Hematopoietic multipotent progenitor cell (in vitro differentiated cells): ENCODE measurements at places on chromosomes 1 and 21. TPM values are rescaled to one million over a fixed set of nuclear protein-coding genes. Genes with fewer than 3 reads are reported as not detected.
A peak's percentile ranks its signal among the peaks of the same experiment; 100 is the strongest.

Gene PGLYRP3
- total RNA-seq = not detected

Gene COQ8A
- total RNA-seq = 118 TPM

Gene SASS6
- 1.3 TPM for total RNA-seq

Gene LMX1A
- not detected for total RNA-seq

Gene B3GALT2
- total RNA-seq = not detected

Gene CNKSR1
- 5.9 TPM for total RNA-seq

Gene MAP3K7CL
- total RNA-seq = 4.3 TPM

Gene OPRD1
- not detected for total RNA-seq

Gene SVBP
- total RNA-seq = 7.0 TPM

Gene FHL3
- total RNA-seq = 63.0 TPM

GRCh38 chr1:159831412-159832141, 4.9 kb downstream of the SLAMF8 start:
- DNase-seq = no peak

- DNase-seq = no peak
These were observed 331.9 kb downstream of the AJAP1 start for GRCh38 chr1:4986306-4986705.

DNA sequence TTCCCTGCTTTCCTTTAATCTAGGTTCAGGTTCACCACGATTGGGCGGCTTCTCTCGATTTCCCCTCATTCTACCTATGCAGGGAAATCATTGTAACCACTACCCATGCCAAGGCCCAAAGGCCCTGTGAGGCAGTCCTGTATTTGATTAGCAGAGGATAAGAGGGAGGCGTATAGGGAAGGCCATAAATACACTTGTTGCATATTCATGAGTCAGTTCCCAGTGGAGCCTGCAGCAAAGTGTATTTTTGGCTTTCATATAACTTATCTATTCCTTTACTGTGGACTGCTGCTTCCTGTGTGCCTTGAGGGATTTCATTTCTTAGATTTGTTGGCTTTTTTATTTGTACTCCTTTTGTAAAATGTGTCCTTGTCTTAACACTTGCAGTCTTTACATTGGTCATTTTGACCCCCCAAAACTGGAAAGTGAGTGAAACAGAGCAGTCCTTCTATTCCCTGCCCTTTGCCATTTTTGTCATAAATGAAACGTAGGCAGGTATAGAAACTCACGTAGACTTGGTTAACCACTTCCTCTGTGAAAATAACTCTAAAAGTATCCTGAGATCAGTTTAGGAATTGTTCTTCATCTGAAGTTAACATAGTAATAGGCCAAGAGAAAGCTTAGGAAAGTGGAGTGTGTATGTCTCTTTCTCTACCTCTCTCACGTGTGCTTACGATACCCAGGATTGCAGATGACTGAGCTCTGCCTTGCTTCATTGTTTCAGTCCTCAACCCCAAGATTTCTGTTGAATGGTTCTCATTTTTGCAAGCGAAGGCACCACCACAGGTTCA, 19.6 kb upstream of the KCNQ4 start:
- DNase-seq = no peak

GRCh38 chr1:65688215-65688566, 104.5 kb upstream of the PDE4B start:
- DNase-seq = no peak

GRCh38 chr1:32413507-32414185, 19.4 kb upstream of the BSDC1 start:
- DNase-seq = peak; percentile 64

- DNase-seq = no peak
These were observed 436.7 kb upstream of the TMPRSS15 start for GRCh38 chr21:18840239-18840638.

- no peak for DNase-seq
These were observed at the start of gene PAQR6 for GRCh38 chr1:156247460-156248322. Gene PAQR6 (minus strand): TSS chr1:156248056. CDS start chr1:156246731, 1,325 bp downstream.

DNA sequence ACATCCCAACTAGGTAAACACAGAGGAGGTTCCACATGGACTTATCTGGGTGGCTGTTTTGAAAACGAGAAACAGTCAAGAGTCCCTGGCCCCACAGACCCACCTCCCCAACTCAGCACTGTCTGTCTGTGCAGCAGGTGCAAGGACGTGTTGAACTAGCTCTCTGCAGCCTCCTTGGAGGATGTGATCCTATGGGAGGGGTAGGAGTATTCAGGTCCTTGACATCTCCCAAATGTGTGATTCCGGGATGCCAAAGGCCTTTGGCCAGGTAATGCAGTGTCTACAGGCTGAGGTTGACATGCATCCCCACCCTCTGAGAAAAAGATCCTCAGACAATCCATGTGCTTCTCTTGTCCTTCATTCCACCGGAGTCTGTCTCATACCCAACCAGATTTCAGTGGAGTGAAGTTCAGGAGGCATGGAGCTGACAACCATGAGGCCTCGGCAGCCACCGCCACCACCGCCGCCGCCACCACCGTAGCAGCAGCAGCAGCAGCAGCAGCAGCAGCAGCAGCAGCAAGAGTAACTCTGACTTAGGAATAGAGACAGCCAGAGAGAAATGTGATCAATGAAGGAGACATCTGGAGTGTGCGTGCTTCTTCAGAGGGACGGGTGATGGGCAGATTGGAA, 151.6 kb upstream of the CAMK1G start:
- no peak for DNase-seq

DNA sequence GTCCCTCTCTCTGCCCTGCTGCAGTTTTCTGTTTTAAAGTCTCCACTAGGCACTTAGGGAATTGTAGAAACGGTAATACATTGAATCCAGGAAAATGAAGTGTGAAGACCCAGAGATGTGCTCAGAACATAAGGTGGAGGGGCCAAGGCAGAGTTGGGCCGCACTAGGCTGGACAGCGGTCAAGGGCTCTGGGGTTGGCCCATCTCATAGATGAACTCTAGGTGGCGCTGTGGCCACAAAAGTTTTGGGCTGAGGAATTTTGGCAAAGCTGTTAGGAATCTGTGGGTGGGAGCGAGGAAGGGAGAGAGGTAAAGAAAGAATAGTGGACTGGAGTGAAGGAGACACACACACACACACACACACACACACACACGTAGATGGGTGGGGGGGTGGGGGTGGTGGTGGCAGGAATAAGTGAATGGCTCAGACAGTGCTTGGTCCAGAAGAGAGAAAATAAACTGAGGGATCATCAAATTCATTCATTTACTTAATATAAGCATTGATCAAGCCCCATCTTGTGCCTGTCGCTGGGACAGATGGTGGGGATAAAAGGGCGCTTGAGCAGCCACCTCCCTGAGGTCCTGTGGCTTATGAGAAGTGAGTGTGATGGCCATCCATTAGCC, 258.5 kb downstream of the TRABD2B start:
- DNase-seq = no peak

- peak; percentile 38 for DNase-seq
These were observed 90.8 kb downstream of the ZP4 start for GRCh38 chr1:237799762-237800474.

- no peak for DNase-seq
These were observed 16.6 kb upstream of the EXOSC10 start for GRCh38 chr1:11116318-11116717.

GRCh38 chr1:116735246-116735645, 19.0 kb upstream of the CD2 start:
- no peak for DNase-seq

GRCh38 chr1:108316545-108316944, 72.7 kb upstream of the NBPF4 start:
- no peak for DNase-seq

GRCh38 chr1:216457356-216457755, 34.1 kb upstream of the USH2A start:
- DNase-seq = no peak

GRCh38 chr1:226382030-226382429, 25.9 kb downstream of the PARP1 start:
- DNase-seq = no peak

DNA sequence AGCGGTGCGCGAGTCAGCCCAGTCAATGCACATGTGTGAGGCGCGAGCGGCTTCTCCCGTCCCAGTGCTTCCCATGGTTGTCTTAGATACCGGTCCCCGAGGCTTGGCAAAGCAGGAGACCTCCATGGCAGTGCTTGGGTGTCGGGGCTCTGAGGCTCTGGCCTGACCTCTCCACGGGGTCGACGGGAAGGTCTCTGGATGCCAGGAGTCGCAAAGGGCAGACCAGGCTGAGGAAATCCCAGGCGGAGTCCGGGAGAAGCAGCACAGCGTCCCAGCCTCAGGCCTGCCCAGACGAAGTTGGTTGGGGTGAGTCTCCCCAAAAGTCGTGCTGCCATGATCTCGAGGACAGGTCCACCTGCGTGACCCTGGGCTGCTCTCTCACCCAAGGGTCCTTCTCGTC, 3881.6 kb downstream of the SRGAP2C start:
- no peak for DNase-seq
